ENCODE measurements at places on chromosomes 16 and 17. TPM values are rescaled to one million over a fixed set of nuclear protein-coding genes. Genes with fewer than 3 reads are reported as not detected.

The RND2 gene
- total RNA-seq = 14.6 TPM

The CSH2 gene
- total RNA-seq = not detected

GRCh38 chr17:49494986-49495841, at the start of gene NGFR:
Gene NGFR, plus strand, starts transcription at chr17:49495293. Its CDS starts 125 bp downstream, at chr17:49495418.
- DNase-seq = no peak

DNA sequence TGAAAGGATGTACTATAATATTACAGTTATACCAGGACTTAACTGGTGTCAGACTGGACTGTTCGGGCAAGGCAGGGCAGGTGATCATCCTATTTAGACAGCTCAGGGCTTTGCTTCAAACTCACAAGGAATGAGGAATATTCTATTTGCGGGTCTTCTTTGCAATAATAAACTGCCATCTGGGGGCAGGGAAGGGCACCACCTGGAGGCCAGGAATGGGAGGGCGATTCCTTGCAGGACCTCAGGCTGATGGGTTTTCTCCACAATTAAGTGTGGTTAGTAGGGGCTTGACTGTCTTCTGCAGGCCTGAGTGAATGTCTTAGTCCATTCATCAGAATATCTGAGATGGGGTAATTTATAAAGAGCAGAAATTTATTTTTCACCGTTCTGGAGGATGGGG, 424.1 kb downstream of the CA10 start:
- no peak for DNase-seq

The OR1A1 gene
- not detected for total RNA-seq

The WFDC1 gene
- total RNA-seq = 0.24 TPM

DNA sequence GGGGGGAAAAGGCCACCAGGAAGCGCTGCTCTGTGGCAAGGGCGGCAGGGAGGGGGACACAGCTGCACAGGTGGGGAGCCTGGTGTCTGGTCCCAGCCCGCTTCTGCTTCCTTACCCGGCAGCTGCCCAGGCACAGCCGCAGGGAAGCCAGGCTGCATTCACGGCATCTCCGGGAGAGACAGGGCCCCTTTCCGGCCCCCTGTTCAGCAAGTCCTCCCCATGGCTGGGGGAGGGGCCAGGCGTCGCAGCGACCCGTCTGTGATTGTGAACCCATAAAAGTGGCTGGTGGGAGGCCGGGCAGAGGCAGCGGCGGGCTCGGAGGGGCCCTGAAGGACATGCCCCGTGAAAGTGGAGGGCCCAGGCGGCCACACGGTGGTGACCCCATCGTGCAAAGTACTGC, 28.7 kb downstream of the SOX8 start:
- DNase-seq = no peak

The MT1E gene
- total RNA-seq = 5.2 TPM

GRCh38 chr17:29021226-29021625, 15.4 kb upstream of the SEZ6 start:
- DNase-seq = no peak
